ENCODE measurements at places on chromosomes 13 and 19. TPM values are rescaled to one million over a fixed set of nuclear protein-coding genes. Genes with fewer than 3 reads are reported as not detected.

- DNase-seq: no peak
Measured at GRCh38 chr13:25493931-25494640, 122.3 kb downstream of the ATP8A2 start.

GRCh38 chr13:47019977-47020376, 123.1 kb upstream of the HTR2A start:
- no peak for DNase-seq

- DNase-seq: no peak
Measured at GRCh38 chr19:37964109-37964508, 57.1 kb downstream of the SIPA1L3 start.

DNA sequence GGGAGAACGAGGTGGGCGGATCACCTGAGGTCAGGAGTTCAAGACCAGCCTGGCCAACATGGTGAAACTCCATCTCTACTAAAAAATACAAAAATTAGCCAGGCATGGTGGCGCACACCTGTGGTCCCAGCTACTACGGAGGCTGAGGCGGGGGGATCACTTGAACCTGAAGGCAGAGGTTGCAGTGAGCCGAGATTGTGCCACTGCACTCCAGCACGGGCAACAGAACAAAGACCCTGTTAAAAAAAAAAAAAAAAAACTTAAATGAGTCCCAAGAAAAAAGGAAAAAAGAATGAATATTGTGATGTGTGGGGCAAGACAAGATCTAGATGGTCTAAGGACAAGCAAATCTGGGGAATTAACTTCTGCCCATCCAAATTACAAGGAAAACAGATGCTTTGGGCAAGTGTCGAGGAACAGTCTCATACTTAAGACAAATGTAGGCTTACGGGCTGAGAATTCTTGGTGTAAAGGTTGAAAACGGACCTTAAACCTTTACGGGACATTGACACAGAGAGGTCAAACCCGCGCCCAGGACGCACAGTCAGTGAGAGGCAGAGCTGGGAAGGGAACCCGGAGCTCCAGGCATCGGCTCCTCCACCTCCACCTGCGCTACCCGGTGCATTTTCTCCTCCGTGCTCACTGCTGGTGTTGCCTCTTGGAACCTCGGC, 656 bp upstream of the ZNF324 start:
- DNase-seq: no peak

DNA sequence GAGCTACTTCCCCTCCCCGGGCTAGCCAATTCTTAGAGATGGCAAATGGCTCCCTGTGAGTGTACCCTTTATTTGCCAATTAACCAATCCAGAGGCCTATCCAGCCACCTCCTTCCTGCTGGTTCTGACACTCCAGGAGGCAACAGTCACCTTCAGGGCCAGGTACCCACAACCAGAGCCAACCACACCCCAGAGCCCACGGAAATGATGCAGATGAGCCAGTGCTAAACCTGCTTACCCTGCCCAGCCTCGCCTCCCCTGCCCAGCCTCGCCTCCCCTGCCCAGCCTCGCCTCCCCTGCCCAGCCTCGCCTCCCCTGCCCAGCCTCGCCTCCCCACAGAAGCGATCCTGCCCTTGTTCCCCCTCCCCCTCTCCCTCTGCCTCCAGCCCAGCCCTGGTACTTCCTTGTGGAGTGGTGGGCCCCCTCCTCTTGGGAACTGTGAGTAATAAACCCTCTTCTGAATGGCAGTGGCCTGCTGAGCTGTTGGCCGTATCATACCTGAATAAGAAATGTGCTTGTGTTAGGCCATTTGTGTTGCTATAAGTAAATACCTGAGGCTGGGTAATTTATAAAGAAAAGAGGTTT, 173.8 kb upstream of the RNF113B start:
- DNase-seq: no peak

GRCh38 chr19:40604647-40605215, 3.6 kb downstream of the LTBP4 start:
- no peak for DNase-seq

- no peak for DNase-seq
Measured at GRCh38 chr19:48461651-48461981, 6.2 kb downstream of the KCNJ14 start.

- no peak for DNase-seq
Measured at GRCh38 chr13:94339116-94339687, 140.3 kb downstream of the DCT start.

DNA sequence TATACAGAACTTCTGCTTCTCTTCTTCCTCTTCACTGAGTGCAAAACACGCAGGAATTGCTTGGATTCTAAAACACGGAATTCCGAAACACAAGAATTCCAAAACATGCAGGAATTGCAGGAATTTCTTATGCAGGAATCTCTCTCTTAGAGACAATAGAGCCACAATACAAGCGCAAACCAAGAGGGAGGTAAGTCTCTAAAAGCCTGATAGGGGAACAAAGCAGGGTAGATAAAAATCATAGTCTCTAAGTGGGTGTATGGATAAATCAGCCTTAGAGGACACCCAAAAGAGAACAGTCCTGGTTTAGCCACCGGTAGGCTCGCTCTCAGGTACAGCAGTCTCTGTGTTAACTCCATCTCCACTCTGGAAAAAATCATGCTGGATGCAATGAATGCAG, 112.9 kb downstream of the LHFPL6 start:
- DNase-seq: no peak

- DNase-seq: peak; percentile 55
Measured at GRCh38 chr19:22595918-22596341, 38.2 kb upstream of the ZNF492 start.

- no peak for DNase-seq
Measured at GRCh38 chr13:37319031-37319443, 213.6 kb upstream of the CSNK1A1L start.

GRCh38 chr19:12994701-12995595, at the start of gene NFIX:
TSS of gene NFIX (plus strand) at chr19:12995475. CDS start at chr19:12995838, 363 bp downstream.
- peak; percentile 80 for DNase-seq

- no peak for DNase-seq
Measured at GRCh38 chr19:39203372-39204341, at the start of gene SYCN. TSS of gene SYCN (minus strand) at chr19:39204263. CDS start at chr19:39204254, 9 bp downstream.

GRCh38 chr19:45472563-45473366, 5.0 kb downstream of the FOSB start:
- no peak for DNase-seq

GRCh38 chr13:83780227-83780626, 102.0 kb downstream of the SLITRK1 start:
- no peak for DNase-seq

DNA sequence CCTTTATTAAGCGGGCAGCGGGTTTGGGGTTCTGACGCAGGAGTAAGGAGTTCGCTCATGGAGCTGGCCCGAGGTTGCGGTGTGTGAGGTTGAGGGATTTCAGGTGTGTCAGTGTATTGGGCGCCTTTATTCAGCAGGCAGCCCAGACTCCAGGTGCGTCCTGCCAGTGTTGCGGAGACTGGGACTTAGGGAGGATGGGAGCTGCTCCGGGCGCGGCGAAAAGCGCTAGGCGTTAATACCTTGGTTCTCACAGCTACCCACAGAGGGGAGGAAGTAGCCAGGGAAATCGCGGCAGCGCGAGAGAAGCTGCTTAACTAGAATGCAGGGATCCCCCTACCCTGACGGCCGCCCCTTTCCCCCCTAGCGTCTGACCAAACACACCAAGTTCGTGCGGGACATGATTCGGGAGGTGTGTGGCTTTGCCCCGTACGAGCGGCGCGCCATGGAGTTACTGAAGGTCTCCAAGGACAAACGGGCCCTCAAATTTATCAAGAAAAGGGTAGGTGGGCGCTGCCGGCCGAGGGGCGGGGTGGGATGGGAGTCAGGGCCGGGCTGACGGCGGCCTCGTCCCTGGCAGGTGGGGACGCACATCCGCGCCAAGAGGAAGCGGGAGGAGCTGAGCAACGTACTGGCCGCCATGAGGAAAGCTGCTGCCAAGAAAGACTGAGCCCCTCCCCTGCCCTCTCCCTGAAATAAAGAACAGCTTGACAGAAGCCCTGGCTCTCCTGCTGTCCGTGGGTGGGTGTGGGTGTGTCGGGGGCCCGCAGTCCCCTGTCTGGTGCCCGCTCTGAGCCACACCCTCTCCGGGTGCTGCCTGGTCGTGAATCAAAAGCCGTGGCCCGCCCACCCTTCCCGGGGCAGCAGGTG, 1.1 kb downstream of the RPL36 start:
- DNase-seq: no peak

DNA sequence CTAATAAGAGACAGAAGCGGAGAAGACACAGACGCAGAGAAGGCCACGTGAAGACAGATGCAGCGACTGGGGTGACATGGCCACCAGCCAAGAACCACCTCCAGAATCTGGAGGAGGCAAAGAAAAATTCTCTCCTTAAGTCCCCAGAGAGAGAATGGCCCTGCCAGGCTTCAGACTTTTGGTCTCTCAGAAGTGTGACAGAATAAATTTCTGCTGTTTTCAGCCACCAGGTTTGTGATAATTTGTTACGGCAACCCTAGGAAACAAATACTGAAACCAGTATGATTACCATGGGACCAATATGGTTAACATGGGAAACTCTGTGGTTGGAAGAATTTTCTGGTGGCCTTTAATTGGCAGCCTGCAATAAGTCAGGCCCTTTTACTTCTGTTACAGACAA, 63.9 kb upstream of the DOCK9 start:
- no peak for DNase-seq

GRCh38 chr19:4914736-4915501, 5.6 kb downstream of the UHRF1 start:
- no peak for DNase-seq

The TJP3 gene
- total RNA-seq: 28.8 TPM

The GPR12 gene
- not detected for total RNA-seq

The MAST1 gene
- total RNA-seq: 0.86 TPM

The ADGRE2 gene
- total RNA-seq: 1.6 TPM

The ANGPTL4 gene
- 64.2 TPM for total RNA-seq

The DCT gene
- 0.30 TPM for total RNA-seq
